ENCODE measurements at places on chromosomes 2 and 18. TPM values are rescaled to one million over a fixed set of nuclear protein-coding genes. Genes with fewer than 3 reads are reported as not detected.

Gene CDH20
- total RNA-seq = 0.14 TPM

Gene RGPD4
- total RNA-seq = 0.31 TPM

DNA sequence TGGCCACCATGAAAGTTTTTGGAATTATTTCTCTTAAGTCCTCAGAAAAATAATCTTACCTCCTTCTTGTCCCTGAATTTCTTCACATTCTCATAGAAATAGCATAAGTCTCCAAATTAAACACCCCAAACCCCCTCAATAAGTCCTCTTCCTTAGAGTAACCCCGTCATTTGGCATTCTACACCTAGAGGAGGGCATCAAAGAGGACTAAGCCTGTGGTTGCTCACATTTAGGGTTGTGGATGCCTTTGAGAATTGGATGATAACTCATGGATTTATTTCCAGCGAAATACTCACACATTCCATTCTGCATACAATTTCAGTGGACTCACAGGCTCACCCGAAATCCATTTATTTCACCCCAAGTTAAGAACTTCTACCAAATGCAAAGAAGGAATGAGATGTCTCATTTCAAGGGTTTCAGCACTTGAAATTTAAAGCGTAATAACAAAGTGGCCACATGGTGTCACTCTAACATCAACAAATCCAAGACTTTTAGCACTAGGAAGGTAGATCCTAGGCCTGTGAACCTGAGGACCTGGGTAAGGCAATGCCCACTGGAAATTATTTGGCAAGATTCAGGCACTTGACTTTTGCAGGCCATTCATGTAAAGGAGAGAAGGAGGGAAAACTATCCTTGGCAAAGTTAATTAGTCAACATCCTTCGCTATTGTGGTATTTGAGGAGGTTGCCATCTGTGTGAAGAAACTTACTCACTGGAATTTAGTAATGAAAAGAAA lies 24.6 kb downstream of the DYTN start:
- no peak for DNase-seq

GRCh38 chr2:100756704-100757103 lies 63.2 kb upstream of the NPAS2 start:
- DNase-seq = no peak

DNA sequence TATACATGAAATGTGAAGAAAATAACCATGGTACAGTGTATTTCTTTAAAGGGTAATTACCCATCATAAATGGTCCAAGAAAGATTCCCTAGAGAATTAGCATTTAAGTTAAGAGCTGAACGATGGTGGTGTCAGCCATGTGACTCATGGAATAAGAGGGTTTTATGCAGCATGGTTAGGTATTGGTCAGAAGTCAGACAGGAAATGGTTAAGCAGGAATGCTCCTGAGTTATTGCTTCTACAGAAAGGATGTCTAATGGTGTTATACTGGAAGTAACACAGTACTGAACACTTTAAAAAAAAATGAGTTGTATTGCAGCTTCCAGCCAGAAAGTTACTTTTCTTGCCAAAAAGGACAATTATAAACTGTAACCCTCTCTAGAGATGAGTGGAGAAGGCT lies 72.7 kb upstream of the UBE2E3 start:
- DNase-seq = no peak

DNA sequence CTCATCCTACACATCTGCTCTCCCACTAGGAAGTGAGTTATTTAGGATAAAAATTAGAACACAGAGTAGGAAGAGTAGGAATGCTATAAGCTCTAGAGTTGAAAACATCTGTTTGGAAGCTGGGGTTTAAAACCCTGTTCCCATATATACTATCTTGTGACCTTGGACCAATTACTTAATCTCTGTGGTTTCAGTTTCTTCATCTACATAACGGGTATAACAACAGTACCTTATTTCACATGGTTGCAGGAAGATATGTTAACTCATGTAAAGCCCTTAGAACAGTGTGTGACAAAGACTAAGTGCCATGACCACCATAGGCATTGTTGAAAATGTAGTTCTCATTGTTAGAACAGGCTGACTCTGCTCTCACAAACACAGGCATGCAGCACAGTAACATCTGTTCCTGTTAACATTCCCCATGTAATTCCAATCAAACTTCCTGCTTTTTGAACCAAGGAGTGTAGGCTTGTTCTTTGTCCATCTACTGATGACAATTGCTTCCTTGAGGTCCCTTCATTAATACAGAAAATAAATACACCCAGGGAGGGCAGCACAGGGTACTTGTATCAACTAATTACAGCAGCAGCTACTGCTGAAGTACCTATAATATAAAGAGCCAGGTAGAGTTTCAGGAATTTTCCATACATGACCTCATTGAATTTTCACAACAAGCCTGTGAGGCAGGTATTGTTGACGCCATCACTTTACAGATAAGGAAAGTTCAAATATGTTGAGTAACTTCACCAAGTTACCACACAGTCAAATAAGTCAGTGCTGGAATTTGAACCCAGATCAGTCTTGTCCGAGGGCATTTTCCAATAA lies 204.2 kb downstream of the L3MBTL4 start:
- DNase-seq = no peak

GRCh38 chr2:99648178-99648844 lies 158.5 kb upstream of the REV1 start:
- no peak for DNase-seq

Gene MC5R
- total RNA-seq = not detected

DNA sequence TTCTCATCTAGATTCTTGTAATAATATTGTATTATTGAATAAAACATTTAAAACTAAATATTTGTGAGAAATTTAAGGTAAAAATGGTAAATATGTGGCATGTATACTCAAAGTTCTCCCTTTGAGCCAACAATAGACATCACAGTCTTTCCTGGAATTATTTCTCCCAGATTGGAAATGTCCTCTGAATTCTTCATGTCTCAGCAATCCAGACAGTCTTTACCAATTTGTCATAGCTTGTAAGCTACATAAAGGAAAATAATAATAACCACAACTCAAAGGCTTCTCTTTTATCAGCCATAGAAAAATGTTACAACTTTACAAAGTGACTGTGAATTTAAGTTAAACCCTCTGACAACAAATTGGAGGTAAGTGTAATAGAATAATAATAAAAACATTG lies 784.9 kb downstream of the EPHA4 start:
- DNase-seq = no peak

DNA sequence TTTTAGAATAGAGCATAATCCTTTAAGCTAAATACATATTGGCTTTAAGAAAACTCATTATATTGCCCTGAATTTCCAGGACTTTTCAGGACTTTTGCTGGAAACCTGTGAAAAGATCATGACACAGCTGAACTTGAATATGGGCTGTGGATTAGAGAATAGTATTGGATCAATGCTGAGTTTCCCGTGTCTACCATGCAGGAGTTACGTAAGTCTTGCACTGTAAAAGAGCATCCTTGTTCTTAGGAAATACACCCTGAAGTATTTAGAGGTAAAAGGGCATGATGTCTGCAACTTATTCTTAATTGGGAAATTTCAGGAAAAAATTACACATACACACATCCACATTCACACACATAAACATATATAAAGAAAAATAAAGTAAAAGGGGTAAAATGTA lies 82.1 kb downstream of the ZFP36L2 start:
- DNase-seq = no peak

Gene KHK
- total RNA-seq = 13.1 TPM

DNA sequence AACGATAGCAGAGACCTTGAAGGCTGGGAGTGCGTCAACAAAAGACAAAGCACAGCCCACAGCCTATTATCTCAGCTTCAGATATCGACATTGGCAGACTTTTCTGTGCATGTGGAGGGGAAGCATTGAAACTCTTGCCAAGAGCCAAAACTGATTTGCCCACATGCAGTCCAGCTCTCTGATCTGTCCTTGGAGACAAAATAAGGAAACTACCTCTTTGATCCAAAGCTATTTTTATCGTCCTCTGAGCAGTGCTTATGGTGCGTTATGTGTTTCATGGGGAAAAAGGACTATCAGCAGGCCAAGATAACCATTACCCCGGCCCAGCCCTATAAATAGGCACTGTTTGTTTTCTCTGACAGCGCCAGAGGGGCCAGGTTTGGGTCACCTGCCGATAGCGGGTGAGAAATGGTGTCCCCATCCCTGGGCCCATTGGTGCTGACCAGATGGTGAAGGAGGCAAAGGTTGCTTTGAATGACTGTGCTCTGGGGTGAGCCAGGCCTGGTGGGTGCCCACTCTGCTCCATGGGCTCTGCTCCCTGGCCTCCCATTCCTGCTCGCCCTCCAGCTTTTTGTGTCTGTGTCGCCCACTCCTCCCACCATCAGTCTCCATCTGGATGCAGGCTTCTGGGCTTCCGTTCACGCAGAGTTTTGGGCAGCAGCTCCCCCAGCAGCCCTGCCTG lies 176.1 kb upstream of the HS6ST1 start:
- no peak for DNase-seq

All from activated naive CD8-positive, alpha-beta T cell treated with anti-CD3 and anti-CD28 coated beads, Interleukin-2, amount 10 ng/mL, durations not matched to agents 7 days and 5 days (primary cell).